Myocyte (in vitro differentiated cells): ENCODE measurements at places on chromosomes 3 and 15. TPM values are rescaled to one million over a fixed set of nuclear protein-coding genes. Genes with fewer than 3 reads are reported as not detected.
A peak's percentile ranks its signal among the peaks of the same experiment; 100 is the strongest.

DNA sequence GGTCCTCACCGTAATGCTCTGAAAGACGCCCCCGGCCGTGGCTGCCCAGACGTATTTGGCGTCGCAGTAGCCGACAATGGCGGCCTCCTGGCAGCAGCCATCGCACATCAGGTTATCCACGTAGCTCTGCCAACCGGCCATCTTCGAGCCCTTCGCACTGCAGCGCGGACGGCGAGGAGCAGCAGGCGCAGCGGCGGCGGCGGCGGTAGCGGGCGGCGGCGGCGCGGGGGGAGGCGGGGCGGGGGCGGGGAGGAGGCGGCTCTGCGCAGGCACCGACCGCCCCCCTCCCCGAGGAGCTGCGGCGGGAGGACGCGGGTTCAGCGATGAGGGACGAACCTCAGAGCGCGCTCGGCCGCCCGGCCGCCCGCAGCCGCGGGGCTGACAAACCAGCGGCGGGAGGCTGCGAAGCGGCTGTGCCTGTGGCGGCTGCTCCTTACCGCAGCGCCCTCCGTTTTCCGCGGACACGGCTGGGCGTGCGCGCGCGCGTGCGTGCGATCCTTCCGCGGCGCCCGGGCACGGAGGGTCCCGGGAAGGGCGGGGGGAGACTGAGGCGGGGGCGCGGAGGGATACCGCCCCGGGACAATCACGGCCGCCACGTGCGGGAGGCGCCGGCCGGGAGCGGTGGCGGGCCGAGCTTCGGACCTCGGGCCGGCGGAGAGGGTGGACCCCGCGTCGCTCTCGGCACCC lies at the start of gene PFN2:
PFN2 (minus strand) TSS at position 180 of the 687 bp plus-strand sequence; CDS start at position 141, 39 bp downstream.
- peak; percentile 90 for DNase-seq

DNA sequence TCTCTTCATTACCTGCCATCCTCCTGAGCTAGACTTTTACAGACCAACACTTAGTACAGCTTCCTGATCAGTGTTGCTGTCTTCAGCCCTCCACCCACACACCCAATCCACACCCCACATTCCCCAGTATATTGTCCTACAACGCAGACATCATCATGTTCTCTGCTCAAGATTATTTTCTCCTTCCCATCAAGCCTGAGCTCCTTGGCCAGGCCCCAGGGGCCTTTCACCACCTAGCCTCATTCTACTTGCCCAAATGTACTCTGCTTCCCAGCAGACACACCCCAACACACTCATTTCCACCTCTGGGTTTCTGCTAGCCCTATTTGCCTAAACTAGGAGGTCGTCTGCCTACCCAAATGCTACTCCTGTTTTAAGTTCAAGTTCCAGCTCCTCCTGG lies 37.0 kb downstream of the DAPK2 start:
- no peak for DNase-seq

The NTRK3 gene
- 0.26 and 0.32 TPM in 2 replicates for total RNA-seq

DNA sequence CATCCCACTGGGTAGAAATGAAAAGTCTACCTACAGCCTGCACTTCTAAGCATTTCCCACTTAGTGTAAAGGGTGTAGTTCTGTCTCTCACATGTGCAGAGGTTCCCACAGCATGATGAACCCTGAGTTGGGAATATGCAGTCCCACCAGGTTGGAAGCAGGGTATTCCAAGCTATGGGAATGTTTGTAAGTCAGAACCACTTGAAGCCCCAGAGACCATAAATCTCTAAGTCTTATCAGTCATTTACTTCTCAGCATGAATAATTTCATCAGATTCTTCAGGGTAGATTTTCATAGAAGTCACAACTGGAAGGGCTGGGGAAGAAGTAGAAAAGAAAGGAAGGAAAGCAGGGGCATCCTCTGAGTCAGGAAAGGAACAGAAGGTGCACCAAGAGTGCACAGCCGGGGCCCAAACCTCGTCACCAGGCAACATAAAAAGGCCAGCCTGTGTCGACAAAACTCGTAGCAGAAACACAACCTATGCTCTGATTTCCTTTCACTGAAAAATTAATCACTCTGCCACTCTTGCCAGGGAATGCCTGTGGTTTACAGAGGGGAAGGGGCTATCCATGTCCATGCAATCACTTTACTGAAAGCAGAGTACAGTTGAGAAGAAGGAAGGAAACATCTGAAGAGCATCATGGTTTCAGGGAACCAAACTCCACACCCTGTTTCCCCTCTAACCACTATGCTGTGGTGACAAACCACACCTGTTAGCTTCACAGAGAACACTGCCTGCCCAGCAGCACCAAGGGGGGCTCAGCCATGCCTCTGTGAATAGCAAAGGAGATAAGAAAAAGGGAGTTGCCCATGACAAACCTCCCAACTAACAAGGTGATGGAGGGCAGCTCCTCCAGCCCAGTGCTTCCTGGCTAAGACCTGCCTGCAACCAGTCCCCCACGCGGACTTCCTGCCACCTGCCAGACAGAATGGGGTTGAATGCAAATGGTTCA lies 40.5 kb downstream of the SH3BP5 start:
- peak; percentile 70 for DNase-seq

GRCh38 chr15:74893627-74894026 lies 3.8 kb downstream of the MPI start:
- DNase-seq, result no peak

DNA sequence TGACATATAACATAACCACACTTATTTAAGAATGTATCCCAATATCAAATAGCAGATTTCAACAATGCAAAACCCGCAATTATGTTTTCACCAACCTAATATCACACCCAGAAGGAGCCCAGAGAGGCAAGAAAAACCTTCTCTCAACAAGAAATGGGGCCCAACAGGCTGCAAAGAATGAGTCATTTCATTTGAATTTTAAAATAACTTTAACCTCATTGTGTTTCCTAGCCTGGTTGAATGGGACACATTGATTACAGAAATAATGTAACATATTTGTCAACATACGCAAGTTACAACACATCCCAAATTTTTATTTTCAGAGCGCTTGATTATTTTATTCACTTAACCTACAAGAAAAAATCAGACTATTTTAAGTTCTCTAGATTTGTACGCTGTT lies 365.1 kb upstream of the SLCO3A1 start:
- no peak for DNase-seq

The PLCL2 gene
- 1.2 TPM in 2 replicates for total RNA-seq

DNA sequence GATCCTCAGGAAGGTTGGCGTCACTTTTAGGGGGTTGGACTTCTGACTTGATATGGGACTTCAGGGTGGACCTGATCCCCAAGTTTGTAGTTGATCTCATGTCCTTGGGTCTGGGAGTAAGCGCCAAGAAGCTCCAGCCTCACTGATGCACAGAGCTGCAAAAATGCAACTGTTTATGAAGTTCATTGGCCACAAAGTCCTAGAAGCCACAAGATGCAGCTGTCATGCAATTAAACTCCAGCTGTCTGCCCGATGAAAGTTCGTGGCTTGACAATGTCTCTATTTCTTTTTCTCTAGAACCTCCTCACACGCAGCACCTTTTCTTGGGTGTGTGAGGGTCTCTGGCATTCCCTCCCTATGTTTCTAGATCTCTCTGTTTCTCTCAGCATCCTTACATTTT lies 9.2 kb upstream of the ACAN start:
- DNase-seq, result peak; percentile 78

DNA sequence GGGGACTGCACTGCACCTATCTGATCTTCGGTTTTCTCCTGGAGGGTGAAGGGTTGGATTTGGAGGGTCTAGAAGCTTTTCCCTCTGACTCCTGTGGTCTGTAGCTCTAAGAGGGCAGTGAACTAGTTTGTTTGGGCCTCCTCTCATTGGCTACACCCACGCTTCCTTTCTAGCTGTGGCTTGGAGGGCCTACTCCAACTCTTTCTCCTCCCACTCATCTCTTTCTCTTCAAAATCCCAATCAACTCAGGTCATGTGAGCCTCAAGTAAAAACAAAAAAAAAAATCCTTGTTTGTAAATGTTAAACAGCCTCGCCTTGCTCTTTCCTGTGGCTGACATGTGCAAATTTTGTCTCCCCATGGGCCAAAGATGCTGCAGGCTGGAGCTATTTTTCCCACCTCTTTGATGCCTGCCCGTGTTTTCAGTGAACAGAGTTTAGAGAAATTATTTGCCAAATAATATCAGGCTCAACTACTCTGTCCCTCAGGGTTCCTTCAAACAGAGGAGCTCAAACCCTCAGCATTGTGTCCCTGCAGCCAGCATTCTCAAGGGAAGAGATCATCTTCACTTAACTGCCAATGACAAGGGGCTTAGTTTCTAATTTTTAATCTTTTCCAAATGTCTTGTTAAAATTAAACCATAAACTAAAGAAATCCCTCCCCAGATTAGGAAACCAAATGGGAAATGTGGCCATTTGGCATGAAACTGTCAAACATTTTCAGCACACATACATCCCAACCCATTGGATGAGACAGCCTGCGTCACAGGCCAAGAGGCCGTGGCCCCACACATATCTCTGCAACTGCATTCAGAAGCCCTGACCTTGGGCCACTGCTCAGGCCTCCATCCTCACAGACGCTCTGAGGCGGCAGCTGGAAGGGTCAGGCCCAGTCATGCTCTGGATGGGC lies 114.8 kb upstream of the THBS1 start:
- no peak for DNase-seq

The TMEM212 gene
- not detected in 2 replicates for total RNA-seq

The HRG gene
- not detected in 2 replicates for total RNA-seq

DNA sequence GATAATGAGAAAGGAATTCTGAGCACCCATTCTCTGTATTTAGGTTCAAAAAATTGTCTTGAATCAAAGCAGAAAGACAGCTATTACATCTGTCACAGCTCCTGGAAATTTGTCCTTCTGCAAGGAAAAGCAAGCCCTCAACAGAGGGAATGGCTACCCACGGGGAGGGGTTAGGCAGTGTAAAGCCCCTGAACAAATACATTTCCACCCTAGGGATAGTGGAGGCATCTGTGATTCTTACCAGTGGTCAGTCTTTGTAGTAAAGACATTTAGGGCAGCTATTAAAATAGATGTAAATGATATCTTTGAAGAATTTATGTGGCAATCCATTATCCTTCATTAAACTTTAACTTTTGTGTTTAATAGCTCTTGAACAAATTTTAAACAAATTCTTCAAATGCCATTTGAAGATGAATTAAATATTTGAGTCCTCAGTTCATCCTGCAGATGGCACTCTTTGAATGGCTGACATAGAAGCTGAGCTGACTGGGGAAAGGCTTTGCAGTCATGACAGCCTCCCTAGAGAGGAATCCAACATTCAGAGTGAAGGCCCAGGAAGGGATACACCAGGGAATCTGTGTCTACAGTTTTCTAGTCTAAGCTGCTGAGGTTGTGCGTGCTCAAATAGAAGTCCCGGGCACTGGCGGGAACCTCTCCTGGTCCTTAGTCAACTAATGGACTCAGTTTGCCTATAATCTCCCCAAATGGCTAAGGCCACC lies 359.7 kb upstream of the ROPN1 start:
- peak; percentile 72 for DNase-seq

The DLL4 gene
- 0.13 TPM in 1 of 2 replicates, not detected in the other for total RNA-seq

- no peak for DNase-seq
These were observed 169.5 kb upstream of the THBS1 start for GRCh38 chr15:39411102-39411989.

- DNase-seq, result no peak
These were observed 39.3 kb downstream of the OSTN start for GRCh38 chr3:191238321-191238817.

DNA sequence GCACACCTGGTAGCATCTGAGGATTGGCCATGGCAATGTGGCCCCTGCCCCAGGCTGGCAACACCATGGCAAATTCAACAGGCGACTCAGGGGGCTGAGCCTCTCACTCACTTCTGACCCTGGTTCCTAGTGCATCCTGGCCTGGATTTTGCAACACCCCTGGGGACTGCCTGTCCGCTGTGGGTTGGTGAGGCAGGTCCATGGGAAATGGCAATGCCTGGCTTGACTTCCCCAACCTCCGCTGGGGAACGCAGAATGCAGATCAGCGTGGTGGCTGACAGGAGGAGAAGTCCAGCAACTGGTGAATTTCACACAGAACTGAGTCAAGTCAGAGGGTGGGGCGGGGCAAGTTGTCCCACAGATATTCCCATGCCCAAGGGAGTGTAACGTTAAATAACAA lies 3.9 kb upstream of the PSTPIP1 start:
- DNase-seq, result no peak

DNA sequence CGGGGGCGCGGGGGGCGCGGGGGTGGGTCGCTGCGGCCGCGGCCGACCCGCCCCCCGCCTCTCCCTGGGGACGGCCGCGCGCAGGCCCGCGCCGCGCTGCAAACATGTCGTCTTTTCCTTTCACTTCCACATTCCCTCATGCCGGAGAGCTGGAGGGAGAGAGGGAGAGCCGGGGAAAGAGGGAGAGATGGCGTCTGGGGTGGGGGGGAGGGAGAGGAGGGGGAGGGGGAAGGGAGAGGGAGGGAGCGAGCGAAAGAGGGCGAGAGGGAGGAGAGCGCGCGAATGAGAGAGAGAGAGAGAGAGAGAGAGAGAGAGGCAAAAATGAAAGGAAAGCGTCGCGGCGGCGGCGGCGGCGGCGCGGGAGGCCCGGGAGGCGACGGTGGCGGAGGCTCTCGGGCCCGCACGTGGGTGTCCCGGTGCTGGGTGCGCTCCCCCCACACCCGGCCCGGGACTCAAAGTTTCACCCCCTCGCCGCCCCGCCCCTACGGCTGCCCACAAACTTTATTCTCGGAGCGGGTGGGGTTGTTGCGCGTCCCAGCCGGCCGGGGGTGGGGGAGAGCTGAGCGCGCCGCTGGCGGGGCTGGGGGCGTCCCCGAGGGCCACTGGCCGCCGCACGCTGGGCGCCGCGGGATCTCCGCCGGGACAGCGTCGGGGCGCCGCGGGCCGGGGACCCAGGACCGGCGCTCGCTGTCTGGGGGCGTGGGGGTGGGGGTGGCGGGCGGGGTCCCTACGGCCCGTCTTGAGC lies 731 bp downstream of the ZNF710 start:
- peak; percentile 61 for DNase-seq

The TIGIT gene
- total RNA-seq, result not detected in 2 replicates

DNA sequence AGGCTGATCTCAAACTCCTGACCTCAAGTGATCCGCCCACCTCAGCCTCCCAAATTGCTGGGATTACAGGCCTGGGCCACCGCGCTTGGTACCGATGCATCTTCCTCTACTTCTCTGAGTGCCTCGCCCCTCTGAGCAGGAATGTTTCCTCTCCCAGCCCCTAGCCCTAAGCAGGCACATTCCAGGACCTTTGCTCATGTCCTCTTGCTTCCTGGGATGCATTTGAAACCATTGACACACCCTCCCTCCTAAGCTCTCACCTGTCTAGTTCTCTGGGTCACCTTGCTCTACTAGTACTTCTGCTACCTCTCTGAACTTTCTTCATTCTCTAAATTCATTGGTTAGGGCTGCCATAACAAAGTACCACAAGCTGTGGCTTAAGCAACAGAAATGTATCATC lies 17.9 kb upstream of the UACA start:
- DNase-seq, result no peak

GRCh38 chr15:65197337-65197645 lies 12.1 kb upstream of the CLPX start:
- DNase-seq, result no peak

DNA sequence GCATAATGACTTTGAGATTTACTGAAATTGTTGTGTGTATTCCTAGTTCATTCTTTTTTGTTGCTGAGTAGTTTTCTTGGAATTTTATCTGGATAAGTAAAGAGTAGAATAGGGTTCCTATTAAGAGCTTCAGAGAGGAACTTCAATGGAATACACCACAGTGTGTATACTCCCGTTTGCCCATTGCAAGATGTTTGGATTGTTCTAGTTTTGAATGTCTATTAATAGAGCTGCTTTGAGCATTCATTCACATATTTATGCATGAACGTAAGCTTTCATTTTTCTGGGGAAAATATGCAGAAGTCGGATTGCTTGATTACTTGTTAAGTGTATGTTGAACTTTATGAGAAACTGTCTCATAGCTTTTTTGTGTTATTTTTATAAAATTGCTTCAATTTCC lies 580.5 kb downstream of the OTOL1 start:
- no peak for DNase-seq
